NCI-H1048 (cell line): ENCODE measurements at places on chromosomes 2 and 18.

DNA sequence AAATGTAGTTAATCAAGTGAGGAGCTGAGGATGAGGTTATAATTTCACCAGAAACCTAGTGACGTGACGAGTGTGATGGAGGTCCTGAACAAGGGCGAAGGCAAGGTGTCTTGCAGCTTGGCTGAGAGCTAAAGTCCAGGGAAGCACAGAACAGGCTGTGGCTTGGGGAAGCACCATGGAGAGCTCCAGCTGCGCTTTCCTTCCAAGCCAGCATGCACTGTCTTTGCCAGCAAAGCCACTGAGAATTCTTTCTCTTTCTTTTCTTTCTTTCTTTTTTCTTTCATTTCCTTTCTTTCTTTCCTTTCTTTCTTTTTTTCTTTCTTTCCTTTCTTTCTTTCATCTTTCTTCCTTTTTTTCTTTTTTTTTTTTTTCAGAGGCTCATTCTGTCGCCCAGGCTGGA is 239.3 kb downstream of the FBXO15 start:
- DNase-seq = no peak

GRCh38 chr2:159706385-159706980 is 5.8 kb upstream of the MARCHF7 start:
- DNase-seq = no peak

GRCh38 chr18:67682516-67682915 is 166.0 kb upstream of the DSEL start:
- DNase-seq = no peak

DNA sequence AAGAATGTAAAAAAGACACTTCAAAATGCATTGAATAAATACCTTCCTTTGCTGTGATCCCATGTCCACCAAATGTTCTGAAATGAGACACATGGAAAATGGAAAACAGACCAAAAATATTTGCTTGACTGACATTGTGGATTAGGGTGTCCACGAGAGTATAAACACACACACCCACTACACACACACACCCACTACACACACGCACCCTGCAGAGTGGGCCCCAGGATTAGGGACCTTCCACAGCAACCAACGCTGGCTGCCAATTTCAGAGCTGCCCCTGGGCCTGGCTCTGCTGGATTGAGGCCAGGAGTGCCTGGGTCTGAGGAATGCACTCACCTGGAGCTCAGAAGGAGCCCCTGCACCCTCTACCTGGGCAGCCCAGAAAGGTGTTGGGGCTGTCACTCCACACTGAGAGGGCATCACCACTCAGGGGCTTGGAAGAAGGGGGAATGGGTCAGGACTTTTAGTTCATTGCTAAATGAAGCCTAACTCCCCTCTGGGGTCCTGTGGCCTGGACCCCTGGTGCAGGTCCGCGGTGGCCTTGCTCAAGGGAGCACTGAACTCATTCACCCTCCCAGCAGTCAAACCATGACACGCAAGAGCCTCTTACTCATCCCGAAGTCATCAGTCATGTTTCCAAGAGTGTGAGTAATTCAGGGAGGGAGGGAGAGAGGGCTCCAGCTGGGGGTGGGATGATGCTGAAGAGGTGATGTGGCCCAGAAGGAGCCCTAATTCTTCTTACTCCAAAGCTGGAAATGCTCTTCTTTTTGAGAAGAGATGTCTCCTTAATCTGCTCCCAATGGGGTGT is 50.2 kb upstream of the PLB1 start:
- no peak for DNase-seq

GRCh38 chr2:53509831-53510388 is 257.7 kb upstream of the CHAC2 start:
- no peak for DNase-seq

DNA sequence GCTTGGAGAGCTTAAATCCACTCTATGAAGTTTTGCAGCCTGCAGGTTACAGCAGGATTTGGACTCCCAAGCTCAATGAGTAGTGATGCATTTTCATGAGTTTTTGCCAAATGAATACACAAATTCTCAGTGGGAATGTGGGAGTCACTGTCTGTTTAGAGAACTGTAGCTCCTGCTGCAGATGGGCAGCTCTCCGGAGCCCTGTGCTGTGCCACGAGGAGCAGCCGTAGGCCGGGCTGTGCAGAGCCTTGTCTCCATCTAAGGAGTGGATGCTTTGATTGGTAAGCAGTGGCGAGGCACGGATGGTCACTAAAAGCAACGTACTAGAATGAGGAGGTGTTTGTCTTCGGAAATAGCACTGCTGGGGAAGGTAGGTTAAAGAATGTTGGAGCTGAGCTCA is 96.0 kb upstream of the NFATC1 start:
- no peak for DNase-seq

GRCh38 chr18:74541703-74542555 is 7.6 kb downstream of the CNDP1 start:
- DNase-seq = no peak

DNA sequence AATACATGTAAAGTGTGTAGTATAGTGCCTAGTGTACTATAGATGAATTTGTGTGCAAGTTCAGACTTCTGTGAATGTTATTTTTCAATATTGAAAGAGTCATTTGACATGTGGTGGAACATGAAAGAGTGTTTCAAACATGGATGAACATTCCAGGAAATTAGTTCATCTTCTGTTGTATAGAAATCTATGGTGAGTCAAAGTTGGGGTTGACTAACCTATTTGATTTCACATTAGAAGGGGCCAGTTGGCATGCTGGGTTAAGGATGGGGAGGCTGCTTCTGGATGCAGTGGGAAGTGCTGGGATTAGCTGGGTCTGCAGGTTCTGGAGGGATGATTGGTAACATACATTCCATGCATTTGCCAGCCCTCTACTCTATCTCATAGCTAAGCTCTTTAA is 50.6 kb downstream of the LYPD6B start:
- no peak for DNase-seq

DNA sequence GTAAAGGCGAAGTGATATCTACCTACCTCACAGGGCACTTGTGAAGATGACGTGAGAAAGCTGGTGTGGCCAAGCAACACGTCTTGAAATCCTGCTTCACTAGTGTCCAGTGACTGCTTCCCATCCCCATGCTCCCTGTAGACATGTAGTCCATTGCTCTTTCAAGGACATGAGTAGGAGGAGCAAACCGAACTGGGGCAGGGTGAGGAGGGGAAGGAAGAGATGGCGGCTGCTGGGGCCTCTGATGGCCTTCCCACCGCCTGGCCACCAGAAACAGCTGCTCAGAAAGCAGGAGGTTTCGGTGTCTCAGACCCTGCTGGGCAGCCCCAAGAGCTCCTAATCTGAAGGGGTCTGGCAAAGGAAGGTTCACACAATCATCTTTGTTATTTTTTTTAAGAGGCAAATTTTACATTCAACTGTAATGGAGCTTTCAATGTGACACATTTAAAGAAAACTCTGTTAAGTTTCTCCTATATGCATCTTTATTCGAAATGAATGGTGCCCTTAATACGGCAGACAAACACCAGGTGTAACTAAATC is 14.7 kb downstream of the CPLX4 start:
- no peak for DNase-seq

DNA sequence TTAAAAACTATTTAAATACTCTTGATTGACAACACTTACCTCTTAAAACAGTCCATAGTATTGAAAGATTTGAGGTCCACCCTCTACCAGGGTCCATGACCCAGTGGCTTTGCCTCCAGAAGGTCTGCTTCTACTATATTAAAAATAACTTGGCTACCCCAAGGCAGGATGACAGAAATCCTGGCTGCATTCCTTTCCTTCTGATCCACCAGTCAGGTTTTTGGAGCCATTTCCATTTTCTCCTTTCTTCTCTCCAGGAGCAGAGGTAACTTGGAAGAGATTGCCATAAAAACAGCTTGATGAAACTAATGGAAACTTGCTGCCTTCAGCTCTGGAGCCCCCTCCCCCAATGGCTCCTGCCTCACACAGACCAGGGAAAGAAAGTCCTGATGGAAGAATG is 2.6 kb upstream of the FAM171B start:
- DNase-seq = no peak

GRCh38 chr18:45517181-45517741 is 98.0 kb upstream of the SLC14A2 start:
- no peak for DNase-seq

- no peak for DNase-seq
Observed at GRCh38 chr2:75716406-75716805, 5.7 kb upstream of the GCFC2 start.

GRCh38 chr2:206462240-206462854 is 19.0 kb downstream of the ADAM23 start:
- DNase-seq = no peak

GRCh38 chr2:195563857-195564512 is 93.0 kb upstream of the SLC39A10 start:
- DNase-seq = no peak

DNA sequence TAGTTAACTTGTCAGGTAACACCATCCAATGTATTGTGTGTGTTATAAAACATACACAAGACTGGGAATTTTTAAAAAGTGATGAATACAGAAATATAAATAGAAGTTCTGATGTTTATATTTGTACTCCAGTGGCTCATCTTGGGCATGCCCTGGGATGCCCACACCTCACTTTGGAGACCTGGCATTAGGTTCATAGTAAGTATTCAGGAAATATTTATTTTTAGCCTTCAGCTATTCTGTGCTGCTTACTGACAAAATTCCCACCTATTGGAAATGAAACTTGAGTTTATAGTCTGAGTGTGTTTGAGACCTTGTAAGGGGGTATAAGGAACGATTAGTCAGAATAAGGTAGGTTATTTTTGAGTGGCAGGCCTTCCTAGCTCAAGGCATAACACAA is 67.5 kb downstream of the MYO1B start:
- no peak for DNase-seq

- DNase-seq = no peak
Observed at GRCh38 chr2:54599914-54600313, 123.5 kb upstream of the EML6 start.

GRCh38 chr2:145344076-145344724 is 824.3 kb upstream of the ZEB2 start:
- no peak for DNase-seq

DNA sequence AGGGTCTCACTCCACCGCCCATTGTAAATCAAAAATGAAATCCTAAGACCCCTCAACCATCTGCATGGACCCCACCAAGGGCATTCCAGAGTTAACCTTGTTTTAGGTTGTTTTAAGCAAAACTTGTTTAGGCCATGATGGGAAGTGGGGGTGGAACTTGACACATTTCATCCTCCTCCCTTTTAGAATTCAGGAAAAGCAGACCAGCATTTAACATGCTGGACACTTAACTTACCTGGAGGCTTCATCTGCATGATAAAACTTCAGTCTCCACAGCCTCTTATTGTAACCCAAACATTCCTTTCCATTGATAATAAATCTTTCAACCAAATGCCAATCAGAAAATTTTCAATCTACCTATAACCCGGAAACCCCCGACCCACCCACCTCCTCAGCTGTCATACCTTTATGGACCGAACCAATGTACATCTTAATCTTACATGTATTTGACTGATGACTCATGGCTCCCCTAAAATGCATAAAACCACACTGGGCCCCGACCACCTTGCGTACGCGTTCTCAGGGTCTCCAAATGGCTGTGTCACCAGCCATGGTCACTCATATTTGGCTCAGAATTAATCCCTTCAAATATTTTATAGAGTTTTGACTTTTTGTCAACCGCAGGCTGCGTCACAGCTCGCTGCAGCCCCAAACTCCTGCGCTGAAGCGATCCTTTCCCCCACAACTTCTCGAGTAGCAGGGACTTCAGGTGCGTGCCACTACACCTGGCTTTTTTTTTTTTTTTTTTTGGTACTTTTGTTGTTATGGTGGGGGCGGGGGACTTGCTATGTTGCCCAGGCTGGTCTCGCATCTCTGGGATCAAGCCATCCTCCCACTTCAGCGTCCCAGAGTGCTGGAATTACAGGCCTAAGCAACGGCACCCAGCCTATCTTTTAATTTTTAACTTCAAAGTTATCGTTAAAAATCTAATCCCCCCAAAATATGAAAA is 917 bp downstream of the MPPE1 start:
- no peak for DNase-seq

DNA sequence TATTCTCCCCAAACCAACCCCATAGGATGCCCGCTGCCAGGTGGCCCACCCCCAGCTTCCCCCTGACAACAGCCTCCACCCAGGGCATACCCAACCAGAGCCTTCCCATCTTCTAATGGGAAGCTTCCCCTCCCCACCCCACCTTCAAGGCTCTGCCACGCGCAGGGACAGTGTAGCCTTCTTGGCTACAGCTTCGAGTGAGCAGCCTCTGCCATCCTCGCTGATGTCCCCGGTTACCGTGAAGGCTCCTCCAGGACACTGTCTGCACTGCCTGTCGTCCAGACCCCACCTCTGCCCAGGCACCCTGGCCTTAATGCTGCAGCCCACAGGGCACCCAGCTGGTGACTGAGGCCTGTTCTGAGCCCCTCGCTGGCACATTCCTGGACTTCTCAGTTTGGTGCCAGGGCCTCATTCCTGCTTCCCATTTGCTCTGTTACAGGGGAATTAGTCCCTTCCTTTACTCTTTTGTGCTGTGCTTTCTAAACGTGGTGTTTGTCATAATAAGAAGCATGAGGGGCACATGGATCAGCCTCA is 13.0 kb upstream of the ADNP2 start:
- no peak for DNase-seq

- no peak for DNase-seq
Observed at GRCh38 chr18:75730249-75730648, 302.7 kb upstream of the SMIM21 start.

- no peak for DNase-seq
Observed at GRCh38 chr2:48417856-48418838, 111.8 kb upstream of the STON1 start.

- no peak for DNase-seq
Observed at GRCh38 chr2:158094487-158095092, 7.1 kb upstream of the UPP2 start.

- no peak for DNase-seq
Observed at GRCh38 chr18:52700816-52701215, 360.8 kb downstream of the DCC start.

DNA sequence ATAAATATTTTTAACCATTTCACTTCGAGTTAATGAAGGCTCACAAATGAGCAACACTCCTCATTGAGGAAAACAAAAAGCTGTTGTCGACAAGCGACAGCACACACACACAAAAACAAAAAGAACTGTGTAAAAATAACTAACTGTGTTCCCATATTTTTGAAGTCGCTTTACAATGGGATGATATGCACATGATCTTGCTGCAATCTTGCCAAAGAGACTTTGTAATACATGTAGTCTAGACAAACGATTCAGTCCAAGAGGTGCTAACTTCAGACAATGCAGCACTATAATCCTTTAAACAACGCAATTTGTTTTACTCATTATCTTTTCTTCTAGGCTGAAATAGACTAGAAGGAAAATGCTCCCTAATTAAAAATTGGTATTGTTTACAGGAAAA is 7.2 kb upstream of the USP34 start:
- no peak for DNase-seq
